Esophagus squamous epithelium (tissue), 5 donors: ENCODE measurements at places on chromosomes 7 and 10.

DNA sequence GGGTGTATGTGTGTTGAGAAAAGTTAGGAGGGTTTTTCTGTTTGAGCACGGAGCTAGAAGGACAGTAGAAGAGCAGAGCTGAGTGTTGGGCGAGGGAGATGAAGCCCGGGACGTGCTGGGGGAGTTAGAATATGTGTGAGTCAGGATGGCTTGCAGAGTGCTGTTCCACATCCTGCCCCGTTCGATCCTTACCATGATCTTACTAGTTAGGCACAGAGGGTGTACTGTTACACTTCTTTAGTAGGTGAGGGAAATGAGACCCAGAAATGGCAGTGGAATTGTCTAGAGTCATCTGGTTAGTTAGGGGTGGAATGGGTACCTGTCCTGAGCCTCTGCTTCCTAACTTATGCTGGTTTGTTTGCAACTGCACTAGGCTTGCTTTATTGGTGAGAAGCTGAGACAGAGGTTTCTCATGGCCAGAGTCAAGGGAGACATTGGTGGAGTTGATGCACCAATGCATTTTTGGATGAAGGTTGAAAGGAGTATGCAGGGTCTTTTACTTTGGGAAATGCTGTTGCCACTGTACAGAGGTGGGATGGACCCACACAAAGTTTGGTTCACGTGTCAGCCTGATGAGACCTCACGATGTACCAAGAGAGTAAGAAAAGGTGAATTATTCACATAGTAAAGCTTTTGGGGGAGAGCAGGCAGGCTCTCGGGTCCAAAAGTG lies 42.4 kb downstream of the CCNY start:
- DNase-seq: no peak

DNA sequence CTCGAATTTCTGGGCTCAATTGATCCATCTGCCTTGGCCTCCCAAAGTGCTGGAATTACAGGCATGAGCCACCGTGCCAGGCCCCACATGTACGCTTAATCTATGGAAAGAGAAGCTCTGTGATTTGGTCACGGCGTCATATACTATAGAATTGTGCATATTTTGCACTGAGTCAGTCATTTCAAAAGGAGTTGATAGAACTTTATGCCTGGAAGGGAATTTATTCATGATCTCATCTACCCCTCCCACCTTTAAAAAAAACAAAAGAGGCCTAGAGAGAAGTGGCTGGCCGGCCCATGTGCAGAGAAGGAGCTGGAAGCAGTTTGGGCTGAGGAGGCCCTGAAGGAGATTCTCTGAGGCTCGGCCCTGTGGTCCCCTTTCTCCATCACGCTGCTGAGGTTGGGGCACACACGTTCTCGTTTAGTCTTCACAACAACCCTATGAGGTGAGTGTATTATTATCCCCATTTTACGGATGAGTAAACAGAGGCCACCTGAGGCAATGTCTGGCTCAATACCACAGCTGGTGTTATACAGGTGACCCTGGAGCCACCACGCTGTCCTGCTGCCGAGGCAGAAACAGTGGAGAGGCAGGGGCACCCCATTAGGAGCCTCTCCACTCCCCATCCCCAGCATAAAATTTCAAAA lies 47.2 kb upstream of the ZRANB1 start:
- DNase-seq: no peak

GRCh38 chr10:102837230-102837721 lies at the start of gene CYP17A1:
TSS of gene CYP17A1 (minus strand) at chr10:102837413. CDS start at chr10:102837361, 52 bp downstream.
- no peak for DNase-seq

DNA sequence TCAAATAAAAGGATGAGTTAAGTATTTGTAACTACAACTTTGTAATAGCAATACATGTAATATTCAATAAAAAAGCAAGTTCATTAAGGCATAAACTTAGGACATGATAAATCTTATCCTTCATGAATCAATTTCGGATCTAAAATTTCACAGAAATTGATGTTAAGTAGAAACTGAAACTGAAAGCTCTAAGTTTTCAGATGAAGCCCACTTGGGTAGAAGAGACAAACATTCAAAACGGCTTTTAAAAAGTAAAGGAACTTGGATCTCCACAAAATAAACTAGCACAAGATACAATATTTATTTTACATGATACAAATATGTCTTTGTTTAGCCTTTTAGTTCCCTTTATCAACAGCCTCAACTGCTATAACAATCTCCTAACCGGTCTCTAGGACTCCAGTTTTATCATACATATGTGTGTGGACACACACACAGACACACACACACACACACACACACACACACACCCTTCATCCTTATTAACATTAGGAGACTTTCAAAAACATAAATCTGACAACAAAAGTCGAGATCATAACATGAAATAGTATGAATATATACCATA lies 83.7 kb downstream of the USP6NL start:
- DNase-seq: no peak

GRCh38 chr7:30470163-30470770 lies 8.3 kb downstream of the NOD1 start:
- no peak for DNase-seq

GRCh38 chr7:94510582-94511496 lies 1.2 kb downstream of the CASD1 start:
- DNase-seq: no peak
